Adipocyte (in vitro differentiated cells): ENCODE measurements at places on chromosomes 7 and 10.
A peak's percentile ranks its signal among the peaks of the same experiment; 100 is the strongest.

DNA sequence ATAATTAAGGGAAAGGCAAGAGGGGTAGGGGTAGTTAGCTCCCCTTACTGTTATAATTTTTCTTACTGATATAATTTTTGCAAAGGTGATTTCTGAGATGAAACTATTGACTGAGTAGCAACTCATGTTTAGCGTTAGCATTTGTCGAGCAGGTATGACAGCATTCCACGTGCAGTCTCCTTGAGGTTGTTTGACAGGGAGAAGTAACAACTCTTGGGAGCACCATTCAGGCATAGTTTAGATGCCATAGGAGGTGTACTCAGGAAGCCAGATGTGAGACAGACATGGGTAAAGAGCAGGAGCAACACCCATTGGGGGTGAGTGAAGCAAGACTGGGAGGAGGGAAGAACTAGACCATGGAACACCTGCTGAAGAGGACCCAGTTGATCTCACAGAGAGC is 96.6 kb upstream of the KLF6 start:
- DNase-seq: no peak

GRCh38 chr10:103543617-103544525 is 50.4 kb downstream of the NEURL1 start:
- no peak for DNase-seq

DNA sequence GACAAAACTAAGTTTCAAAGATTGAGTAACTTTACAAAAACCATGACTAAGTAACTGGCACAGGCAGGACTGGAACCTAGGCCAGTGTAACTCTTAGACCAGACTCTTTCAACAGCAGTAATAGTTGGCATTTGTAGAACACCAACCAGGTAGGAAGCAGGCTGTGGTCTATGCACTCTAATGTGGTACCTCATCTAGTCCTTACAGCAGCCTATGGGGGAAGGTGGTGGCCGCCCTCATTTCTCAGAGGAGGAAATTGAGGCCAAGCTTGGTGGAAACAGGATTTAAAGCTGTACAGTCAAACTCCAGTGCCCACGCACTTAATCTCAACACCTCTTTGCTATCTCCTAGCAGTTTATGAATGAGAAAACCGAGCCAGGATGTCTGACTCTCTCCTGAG is 165.4 kb upstream of the LRGUK start:
- no peak for DNase-seq

DNA sequence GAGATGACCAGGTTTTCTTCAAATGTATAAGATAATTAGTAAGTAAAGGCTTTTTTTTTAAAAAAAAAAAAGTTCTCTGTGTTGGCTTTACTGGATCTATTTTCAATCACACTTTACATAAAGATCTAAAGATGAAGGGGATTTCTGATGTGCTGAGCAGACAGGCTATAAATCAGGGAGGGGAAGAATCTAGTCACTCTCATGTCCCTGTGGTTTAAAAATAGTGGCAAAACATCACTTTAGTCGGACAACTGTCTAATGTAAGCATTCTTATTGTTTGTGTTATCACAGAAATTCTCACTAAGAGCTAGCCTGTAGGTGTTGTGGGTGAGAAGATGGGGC is 132.7 kb downstream of the ICA1 start:
- no peak for DNase-seq

GRCh38 chr7:1530946-1531262 is 402 bp downstream of the MAFK start:
- no peak for DNase-seq

DNA sequence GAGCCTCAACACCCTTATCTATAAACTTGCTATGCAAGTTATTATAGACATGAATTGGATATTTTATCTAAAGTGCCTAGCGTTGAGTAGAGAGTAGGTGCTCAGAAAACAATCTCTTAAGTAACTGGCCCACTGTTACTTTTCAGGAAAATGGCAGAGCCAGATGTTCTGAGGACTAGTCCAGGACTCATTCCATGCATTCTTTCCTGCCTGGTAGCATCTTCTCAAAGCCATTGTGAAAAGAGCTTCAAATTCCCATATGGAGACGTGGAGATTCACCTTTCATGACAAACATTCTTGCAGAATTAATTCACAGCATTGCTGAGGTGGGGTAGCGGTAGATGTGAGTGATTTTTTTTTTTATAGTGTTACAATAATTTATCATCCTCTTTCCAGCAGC is 35.9 kb upstream of the ITPRID1 start:
- no peak for DNase-seq

GRCh38 chr10:87674943-87675342 is 15.3 kb downstream of the PAPSS2 start:
- no peak for DNase-seq

- peak; percentile 17 for DNase-seq
Measured at GRCh38 chr10:112689327-112690072, 242.5 kb downstream of the VTI1A start.

- DNase-seq: no peak
Measured at GRCh38 chr10:102785818-102786217, 42.1 kb downstream of the WBP1L start.

DNA sequence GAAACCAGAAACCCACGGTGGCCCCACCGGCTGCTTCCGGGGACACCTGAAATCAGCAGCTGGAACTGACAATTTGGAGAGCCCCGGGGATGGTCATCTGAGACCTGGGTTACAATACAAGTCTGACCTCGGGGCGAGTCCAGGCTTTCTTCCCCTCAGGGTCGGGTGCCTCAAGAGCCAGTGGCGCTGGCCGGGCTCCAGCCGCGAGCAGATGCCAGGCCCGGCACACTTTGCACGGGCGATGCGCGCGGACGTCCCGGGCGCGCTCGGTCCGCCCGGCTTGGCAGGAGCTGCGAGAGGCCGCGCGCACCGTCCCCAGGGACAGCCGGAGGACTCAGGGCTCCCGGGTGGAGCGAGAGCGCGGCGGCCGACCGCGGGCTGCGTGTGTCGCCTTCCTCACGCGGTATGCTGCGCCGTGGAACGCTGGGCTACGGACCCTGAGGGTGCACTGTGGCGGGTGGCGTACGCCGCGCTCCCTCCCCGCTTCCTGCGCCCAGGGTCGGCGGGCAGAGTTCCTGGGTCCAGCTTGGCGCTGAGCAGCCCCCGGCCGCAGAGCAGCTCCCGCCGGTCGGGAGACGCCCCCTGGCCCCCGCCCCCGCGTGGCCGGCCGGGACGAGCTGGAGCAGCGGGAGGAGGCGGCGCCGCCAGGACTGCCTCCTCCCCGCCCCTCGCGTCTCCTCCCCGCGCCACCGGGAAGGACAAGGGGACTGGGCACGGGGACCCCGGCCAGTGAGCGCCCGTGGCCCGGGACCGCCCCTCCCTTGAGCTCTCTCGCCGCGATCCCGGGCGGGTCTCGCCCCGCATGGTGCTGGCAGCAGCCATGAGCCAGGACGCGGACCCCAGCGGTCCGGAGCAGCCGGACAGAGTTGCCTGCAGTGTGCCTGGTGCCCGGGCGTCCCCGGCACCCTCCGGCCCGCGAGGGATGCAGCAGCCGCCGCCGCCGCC is at the start of gene RBM20:
TSS of gene RBM20 (plus strand) at position 684 of the 945 bp plus-strand sequence. CDS start at position 803, 119 bp downstream.
- DNase-seq: peak; percentile 49

- DNase-seq: no peak
Measured at GRCh38 chr10:124248056-124249045, 155.0 kb upstream of the CHST15 start.

GRCh38 chr10:67971311-67971710 is 86.9 kb downstream of the SIRT1 start:
- DNase-seq: no peak

DNA sequence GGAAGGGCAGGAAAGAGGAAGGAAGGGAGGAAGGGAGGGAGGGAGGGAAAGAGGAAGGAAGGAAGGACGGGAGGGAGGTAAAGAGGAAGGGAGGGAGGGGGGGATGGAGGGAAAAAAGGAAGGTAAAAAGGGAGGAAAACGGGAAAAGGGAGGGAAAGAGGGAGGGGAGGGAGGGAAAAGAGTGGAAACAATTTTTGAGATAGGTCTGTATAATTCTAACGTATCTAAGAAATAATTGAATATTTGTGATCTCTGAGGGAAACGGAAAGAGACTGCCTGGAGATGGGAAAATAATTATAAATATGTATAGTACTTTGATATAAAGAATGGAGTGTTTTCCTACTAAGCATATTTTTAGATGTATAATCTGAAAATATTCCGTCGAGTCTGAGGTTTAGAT is 158.2 kb upstream of the FOXK1 start:
- DNase-seq: no peak

DNA sequence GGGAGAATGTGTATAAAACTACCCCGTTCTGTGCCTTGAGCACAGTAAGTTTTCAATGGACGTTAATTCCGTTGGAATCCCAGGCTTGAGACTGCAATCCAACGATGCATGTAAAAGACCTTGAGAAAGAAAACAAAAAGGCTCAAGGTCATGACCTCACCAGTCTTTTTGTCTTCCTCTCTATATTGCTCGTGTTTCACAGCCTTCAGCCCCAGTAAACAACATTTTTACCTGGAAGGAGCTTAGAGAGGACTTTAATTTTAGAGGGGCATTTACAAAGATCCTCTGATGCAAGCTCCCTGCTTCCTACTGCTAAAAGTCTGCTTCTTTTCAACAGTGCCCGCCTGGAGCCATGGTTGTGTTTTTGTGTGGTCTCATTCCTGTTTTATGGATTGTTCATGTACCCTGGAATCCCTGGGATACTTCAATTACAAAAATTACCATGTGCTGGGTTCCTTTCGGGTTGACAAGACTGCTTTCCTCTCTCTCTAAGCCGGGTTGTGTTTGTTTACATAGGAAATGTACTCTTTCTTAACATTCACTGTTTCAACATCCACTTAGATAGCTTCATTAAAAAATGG is 320.1 kb upstream of the NFE2L3 start:
- DNase-seq: peak; percentile 59

- no peak for DNase-seq
Measured at GRCh38 chr7:91031757-91032156, 232.5 kb upstream of the FZD1 start.

- DNase-seq: no peak
Measured at GRCh38 chr7:81865754-81866153, 95.9 kb upstream of the HGF start.

- DNase-seq: no peak
Measured at GRCh38 chr7:139330333-139331030, 10.7 kb upstream of the FMC1 start.

- DNase-seq: no peak
Measured at GRCh38 chr7:27166531-27167505, 1.5 kb upstream of the HOXA9 start.

DNA sequence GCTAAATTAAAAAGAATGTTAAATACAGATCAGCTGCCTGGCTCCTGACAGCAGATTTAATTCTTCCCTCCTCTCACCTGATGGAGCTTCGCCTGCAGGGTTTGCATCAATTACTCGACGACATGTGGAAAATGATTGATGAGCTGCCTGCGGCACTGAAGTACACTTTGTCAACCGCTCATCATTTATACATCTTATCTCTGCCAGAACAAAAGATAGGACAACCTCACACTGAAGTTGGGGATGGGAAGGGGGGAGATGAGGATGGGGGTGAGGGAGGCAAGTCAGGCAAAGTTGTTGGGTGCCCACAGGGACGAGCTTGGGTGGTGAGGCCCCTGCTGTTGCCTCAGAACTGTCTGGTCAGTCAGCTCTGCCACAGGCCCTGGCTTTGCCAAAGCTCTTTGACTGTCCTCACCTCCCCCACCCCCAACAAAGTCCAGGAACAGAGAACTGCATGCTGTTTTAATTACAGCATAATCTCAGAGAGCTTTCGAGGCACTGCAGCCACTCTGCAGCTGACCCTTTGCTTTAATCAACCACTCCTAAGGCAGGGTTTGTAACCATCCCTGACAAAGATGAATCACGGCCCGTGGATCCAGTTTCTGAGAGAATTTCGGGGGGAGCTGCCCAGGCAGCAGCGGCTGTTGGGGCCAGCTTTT is 702.3 kb downstream of the LRMDA start:
- DNase-seq: peak; percentile 51

- peak; percentile 16 for DNase-seq
Measured at GRCh38 chr10:71486484-71487114, 89.9 kb downstream of the CDH23 start.

DNA sequence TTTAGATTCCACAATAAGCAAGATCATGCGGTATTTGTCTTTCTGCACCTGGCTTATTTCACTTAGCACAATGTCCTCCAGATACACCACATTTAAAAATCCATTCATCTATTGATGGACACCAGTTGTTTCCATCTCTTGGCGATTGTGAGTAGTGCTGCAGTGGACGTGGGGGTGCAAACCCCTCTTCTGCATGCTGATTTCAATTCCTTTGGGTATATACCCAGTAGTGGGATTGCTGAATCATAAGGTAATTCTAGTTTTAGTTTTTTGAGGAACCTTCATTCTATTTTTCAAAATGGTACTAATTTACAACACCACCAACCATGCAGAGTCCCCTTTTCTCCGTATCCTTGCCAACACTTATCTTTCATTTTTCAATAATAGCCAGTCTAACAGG is 2.0 kb upstream of the ASB10 start:
- no peak for DNase-seq

DNA sequence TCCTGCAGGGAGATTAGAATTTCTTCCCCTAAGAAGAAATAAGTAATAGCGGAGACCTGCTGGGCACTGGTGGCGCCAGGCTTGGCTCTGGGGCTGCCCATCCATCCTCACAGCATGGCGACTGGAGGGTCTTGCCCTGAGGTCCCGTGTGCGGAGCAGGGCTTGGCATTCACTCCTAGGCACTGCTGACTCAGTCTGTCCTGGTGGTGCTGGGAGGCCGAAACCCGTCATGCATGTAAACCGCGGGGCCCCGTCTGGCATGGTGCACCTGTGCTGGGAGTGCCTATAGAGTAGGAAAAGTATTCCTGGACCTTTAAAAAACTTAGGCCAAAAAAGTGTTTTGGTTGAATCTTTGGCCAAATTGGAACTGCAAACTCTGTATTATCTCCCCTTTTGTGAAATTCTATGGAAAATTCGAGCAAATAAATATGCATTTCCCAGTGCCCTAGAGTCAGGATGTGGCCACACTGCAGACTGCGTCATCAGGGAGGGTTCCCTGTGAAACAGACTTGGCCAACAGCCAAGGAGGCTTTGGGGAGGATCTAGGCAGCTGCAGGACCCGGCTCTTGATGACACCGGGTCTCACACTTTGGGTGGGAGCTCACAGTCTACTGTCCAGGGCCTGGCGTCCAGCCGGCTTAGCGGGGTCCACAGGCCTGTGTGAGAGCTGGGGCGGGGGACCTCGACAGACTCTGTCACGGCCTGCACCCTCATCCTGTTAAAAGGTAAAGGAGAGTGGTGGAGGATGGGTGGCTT is 122.3 kb downstream of the VIPR2 start:
- DNase-seq: no peak
